ENCODE measurements at places on chromosomes 6 and 20.

GRCh38 chr6:1916334-1917070 lies 306.8 kb downstream of the FOXC1 start:
- no peak for DNase-seq

DNA sequence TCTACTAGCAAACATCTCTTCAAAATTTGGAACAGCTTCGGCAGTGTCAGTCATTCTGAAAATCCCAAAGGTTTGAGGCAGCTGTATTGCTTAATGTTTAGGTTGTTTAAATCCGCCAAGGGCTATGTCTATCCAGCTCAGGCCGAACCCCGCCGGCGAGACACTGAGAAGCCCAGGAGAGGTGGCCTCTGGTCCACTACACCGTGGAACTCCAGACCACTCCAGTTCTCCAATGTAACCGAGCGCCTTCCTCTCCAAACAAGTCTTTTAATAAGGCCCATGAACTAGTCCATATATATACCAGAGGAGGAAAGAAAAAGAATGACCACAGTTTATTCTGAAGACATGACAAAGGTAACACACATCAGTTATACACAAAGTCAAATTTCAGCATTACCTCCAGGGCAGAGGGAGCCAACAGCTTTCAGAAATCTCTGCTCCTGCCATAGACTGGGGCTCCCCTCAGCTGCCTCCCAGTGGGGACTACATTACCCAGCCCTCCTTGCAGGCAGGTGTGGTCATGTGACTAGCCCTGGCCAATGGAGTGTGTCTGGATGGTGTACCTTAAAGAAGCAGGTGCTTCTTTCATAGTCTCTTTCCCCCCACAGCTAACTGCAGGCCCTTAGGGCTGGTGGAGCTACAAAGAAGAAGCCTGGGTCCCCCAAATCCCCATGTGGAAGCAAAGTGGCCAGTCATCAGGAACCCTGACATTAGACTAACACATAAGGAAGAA lies at the start of gene RAMACL:
Gene RAMACL (minus strand): TSS at position 255 of the 733 bp plus-strand sequence. CDS start 201 bp downstream, at position 54.
- peak; percentile 73 for DNase-seq

DNA sequence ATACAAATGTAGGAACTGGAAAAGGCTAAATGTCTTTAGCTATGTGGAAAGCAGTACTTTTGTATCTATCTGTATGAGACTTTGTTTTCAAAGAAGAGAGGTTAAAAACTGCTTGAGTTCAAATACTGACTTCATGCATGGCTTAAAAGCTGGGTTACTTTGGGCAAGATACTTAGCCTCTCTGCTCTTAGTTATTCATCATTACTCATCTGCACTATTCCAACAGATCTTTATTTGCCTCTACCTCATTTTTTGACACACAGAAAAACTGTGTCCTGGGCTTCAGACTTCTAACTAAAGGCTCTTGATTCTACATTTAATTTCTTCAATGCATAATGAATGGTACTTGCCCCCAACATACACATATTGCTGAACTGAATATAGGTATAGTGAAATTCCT lies 114.8 kb downstream of the DST start:
- DNase-seq = no peak

GRCh38 chr6:27838058-27838944 lies 73.9 kb downstream of the OR2B2 start:
- DNase-seq = peak; percentile 85

DNA sequence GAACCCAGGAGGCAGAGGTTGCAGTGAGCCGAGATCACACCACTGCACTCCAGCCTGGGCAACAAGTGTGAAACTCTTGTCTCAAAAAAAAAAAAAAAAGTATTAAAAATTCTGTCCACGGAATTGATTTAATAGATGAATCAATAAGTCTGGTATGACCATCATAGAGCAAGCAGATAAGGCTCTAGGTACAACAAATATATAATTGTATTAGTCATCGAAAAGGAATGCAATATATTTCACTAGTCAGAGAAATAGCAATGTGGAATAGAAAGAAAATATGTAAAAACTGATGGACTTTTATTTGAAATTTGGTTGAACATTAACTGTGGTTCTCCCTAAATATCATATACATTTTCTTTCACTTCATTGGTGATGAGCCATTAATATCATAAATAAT lies 476.8 kb upstream of the AGPAT4 start:
- DNase-seq = no peak

DNA sequence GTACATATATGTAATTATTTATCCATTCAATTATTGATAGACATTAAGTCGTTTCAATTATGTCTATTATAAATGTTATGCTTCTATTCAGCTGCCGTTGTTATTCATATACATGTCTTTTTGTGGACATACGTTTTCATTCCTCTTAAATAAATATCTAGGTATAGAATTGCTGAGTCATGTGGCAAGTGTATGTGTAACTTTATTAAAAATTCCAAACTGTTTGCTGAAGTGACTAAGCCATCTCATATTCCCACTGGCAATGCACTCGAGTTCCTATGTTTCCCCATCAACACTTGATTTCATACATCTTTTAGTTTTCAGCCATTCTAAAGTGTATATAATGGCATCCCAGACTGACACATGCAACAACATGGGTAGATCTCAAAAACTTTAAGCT lies 739.7 kb upstream of the POU3F2 start:
- no peak for DNase-seq

GRCh38 chr6:158414851-158415262 lies 102.6 kb downstream of the TULP4 start:
- DNase-seq = no peak

GRCh38 chr20:58740356-58741308 lies 48.0 kb downstream of the NPEPL1 start:
- no peak for DNase-seq

DNA sequence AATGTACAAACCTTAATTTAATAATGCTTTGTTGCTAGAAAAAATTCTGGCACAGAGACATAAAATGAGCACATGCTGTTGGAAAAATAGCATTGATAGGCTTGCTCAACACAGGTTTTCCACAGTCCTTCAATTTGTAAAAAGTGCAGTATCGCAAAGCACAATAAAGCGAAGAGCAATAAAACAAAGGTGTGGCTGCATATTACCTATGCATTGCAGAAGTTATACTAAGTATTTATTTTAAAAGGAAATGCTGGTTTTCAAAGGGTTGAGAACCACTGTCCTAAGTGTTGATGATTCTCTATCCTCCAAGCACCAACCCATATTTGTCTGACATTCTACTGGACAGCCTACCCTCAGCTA lies 54.1 kb upstream of the CAP2 start:
- DNase-seq = no peak

- DNase-seq = no peak
Observed at GRCh38 chr6:49918787-49919186, 45.2 kb downstream of the DEFB114 start.

Measured in CD4-positive, alpha-beta T cell (primary cell).